ENCODE measurements at places on chromosomes 11 and 22.

GRCh38 chr11:2576111-2576510 lies 123.7 kb downstream of the KCNQ1OT1 start:
- DNase-seq = no peak

DNA sequence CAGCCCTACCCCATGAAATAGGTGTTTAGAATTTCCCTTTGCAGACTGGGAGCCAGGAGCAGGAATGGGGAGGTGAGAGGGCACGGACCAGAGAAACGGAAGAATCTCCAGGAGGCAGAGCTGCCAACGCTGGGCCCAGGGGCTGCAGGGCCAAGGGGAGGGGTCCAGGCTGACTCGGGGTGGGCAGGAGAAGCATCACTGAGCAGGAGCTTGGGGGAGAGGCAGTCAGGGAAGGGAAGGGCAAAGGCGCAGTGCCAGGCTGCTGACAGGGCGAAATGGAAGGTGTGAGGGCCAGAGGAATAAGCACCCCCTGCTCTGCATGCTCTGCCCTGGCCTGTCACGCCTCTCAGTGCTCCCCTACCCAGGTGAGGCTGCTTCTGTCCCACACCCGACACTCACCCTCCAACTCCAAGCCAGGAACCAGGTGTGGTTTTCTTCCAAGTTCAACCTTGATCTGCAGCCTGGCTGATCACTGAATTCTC lies 14.5 kb downstream of the LRRC32 start:
- no peak for DNase-seq

DNA sequence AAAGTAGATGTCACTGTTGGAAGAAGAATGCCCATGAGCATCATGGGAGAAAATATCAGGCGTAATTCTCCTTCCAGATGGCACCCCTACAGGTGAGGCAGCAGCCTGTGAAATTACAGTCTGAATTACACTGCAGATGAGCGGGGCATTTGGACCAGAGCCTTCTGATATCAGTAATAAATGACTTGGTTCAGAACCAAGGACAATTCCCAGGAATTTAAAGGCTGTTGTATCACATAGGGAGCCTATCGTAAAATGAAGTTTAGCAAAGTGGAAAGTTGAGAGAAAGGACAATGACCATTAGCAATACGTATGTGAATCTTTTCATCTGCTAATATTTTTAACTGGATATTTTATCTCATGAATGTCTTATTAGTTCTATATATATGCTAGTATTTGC lies 61.3 kb downstream of the PRMT3 start:
- DNase-seq = no peak

- no peak for DNase-seq
Observed at GRCh38 chr11:18080451-18080850, 25.4 kb downstream of the SAAL1 start.

DNA sequence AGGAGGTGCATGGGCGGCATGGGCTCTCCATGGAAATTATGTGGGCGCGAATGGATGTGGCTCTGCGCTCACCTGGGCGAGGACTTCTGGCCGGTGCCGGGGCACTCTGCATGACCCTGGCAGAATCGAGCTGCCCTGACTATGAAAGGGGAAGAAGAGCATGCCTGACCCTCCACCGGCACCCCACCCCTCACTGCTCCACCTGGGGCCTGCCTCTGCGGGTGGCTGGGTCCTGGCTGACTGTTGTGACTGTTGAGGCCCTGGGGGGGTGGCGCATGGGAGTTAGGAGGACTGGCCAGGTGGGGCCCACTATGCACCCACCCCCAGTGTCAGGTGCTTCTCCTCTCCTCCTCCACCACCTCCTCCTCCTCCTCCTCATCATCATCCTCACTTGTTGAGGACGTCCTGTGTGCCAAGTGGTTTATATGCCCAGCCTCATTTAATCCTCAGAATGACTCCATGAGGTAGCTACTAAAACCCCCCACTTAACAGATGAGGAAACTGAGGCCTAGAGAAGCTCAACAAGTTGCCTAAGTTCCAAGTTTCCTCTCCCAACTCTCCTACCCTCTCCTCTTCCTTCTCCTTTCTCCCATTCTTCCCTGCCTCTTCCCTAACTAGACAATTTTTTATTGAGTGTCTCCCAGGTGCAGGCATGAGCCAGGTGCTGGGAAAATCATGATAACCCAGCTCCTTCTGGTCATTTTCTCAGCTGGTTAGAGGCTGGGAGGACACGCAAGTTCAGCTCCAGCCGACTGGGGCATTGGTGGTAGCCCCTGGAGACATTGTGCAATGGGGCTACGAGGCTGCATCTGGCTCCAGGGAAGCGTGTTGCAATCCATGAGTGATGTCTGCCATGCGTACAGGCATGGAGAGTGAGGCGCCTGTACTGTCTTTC lies 2.3 kb downstream of the MYEOV start:
- DNase-seq = no peak

GRCh38 chr22:36510966-36511881 lies 4.4 kb upstream of the FOXRED2 start:
- DNase-seq = peak; percentile 4
